Stimulated activated CD4-positive, alpha-beta T cell treated with anti-CD3 and anti-CD28 coated beads, Interleukin-12 subunit alpha, Interleukin-12 subunit beta, amount 100 ng/mL, for 48 hours (primary cell): ENCODE measurements at places on chromosomes 13 and 19.

- no peak for DNase-seq
Observed at GRCh38 chr19:34241513-34242337, 12.6 kb upstream of the GARRE1 start.

DNA sequence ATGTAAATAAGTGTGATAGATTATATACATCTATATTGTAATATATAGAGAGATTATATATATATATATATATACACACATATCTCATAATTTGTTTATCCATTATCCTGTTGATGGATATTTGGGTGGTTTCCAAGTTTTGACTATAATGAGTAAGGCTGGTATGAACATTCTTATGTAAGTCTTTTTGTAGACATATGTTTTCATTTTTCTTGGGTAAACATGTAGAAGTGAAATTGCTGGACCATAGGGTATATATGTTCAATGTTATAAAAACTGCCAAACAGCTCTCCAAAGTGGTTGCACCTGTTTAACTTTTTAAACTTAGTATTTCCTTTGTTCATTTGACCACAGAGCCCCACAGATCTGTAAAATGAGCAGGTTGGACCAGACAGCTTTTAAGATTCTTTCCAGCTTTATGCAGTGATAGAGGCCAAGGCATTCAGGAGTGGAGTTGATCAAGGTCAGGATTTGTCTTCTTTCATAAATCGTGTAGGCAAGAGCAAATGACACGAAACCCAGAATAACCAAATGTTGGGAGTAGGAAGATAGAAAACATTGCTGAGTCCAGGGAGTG, 21.7 kb upstream of the KATNAL1 start:
- DNase-seq: no peak

DNA sequence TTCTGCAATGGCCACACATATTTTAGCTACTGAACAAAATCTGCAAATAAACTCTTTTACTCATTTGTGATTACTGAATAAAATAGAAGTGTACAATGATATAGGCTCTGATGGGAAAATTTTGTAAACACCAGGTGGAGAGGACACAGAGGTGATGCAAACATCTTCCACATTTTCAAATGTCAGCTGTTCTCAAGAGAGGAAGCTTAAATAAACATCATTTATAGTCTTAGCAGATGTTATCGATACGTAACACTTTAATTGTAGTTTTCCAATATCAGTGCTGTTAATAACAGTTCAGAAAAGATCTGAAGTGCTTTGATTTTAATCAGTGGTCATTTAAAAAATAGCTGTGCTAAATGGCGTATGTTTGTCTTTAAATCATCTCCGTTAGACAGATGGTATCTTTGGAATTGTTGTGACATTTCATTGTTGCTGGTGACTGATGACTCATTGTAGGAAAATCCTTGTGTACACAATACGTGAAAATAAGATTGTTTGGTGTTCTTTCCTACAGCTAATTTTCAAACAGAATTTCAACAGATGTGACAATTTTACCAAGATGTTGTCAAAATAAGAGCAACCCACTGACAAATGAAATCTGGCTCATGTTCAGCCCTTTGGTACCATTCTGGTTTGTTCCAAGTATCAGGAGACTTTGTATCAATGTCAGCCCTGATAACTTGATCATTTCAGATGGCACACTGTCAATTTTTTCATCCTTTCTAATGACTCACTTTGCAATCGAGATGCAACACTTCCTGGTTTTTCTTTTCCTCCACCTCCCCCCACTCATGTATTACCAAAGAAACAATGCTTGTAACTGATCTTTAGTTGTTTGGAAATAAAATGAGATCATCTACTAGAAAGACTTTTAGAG, 516.0 kb downstream of the DCT start:
- DNase-seq: no peak

DNA sequence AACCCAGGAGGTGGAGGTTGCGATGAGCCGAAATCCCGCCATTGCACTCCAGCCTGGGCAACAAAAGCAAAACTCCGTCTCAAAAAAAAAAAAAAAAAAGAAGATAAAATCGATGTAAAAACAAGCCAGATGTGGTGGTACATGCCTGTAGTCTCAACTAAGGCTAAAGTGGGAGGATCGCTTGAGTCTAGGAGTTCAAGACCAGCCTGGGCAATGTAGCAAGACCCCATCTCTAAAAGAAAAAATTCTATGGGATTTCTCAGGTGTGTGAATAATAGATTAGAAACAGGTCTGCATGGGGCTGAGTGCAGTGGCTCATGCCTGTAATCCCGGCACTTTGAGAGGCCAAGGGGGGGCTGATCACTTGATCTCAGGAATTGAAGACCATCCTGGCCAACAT, 11.1 kb downstream of the PGPEP1 start:
- no peak for DNase-seq

DNA sequence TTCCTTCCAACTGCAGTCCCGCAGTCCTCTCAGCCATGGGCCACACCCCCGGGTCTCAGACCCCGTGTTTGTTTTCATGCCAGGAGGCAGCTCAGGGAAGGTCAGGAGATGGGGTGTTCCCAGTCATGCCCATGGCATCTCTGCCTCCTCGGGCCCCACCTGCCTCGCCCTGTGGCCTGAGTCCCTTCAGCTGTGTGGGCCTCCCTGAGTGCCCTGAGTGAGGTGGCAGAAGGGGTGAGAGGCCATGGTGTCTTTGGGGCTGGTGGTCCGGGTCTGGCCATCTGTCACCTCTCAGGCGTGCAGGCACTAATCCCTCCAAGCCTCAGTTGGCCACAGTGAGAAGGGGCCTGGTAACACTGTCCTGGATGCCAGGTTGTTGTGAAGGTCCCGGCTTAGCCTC, 10.9 kb upstream of the KDM4B start:
- DNase-seq: no peak

GRCh38 chr13:102710261-102710679, 15.4 kb upstream of the METTL21C start:
- no peak for DNase-seq

DNA sequence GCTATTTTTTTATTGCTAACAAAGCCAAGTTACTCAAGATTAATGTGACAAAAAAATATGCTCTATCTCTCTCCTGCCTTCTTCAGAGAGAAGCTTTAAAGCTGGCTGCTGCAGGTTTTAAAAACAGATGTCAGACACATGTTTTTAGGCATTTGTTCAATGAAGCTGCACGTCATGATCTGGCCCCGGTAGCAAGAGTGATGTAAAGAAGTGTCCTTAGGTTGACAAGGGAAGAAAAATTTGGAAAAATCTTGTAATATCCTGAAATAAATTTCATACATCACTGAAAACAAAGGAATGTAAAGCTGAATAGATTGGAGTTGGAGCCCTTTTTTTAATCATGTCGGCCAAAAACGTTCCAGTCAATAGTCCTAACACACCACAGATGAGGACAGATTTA, 531.4 kb upstream of the NBEA start:
- DNase-seq: no peak

DNA sequence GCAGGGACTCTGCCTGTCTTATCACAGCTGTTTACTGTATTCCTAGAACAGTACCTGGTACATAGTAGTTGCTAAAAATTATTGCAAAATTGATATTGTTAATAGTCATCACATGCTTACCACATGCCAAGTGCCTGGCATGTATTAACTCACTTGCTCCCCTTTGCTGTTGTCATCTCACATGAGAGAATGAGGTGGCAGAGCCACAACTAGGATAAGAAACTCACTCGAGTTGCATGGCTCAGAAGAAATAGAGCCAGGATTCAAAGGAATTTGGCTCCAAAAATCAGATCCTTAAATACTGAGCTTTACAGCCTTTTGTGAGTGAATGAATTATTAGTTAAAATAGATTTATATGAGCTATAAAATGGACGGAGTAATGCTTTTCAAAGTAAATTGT, 42.6 kb downstream of the B3GLCT start:
- no peak for DNase-seq

DNA sequence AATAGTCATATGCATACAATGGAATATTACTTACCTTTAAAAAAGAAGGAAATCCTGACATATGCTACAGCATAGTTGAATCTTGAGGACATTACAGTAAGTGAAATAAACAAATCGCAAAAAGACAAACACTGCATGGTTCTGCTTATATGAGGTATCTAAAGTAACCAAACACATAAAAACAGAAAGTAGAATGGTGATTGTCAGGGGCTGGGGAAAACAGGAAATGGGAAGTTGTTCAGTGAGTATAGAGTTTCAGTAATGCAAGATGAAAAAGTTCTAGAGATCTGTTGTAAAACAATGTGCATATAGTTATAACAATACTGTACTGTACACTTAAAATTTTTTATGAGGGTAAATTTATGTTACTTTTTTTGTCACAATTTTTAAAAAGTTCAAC, 219.4 kb downstream of the KLF5 start:
- no peak for DNase-seq

- no peak for DNase-seq
Observed at GRCh38 chr19:8022275-8022674, 16.8 kb upstream of the ELAVL1 start.

- DNase-seq: no peak
Observed at GRCh38 chr13:101202590-101202989, 213.7 kb downstream of the NALCN start.

GRCh38 chr19:49814010-49814409, 918 bp upstream of the FUZ start:
- no peak for DNase-seq

DNA sequence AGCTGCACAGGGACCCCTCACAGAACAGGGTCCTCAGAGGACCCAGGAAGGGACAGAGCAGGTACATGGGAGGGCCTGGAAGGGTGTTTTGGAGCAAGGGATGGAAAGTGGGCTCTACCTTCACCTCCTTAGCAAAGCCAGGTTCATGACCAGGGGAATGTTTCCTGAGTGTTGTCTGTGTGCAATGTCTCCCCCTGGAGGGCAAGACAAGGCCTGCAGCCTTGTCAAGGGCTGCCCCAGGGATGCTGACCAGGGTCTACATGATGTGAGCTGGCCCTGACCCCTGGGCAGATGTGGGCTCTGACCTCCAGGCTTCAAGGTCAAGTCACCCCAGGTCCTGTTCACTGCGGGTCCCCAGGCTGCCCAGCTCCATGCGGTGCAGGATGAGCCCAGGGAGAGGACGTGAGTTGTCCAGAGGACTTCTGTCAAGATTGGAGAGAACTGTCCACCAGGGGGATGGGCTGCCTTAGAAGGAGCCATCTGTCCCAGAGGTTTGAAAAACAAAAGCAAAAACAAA, 1.0 kb upstream of the CEACAM1 start:
- DNase-seq: peak; percentile 53

DNA sequence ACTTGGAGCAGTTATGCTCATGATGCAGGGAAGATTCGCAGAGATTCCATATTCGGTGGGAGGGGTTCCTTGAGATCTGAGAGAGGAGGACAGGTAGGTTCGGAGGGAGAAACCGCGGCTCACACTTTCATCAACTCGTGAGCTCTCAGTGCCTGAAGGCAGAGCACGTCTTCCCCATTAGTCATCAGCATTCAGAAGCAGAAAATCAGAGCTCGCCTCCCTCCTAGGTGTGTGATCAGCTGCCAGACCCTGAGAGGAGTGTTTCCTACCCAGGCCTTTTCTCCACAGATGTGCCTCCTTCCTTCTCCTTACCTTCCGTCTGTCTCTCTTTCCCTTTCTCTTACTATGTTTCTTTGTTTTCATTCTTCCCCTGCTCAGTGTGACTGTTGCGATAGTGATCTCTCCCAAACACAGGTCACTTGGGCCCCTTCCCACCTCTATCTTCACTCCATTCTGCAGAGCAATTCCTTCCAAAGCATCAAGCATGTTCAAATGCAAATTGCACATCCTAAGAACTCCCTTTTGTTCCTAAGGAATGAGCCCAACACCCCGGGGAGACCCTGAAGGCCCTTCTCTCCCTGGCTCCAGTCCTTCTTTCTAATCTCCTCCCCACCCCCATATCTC, 389.5 kb downstream of the UQCRFS1 start:
- no peak for DNase-seq

DNA sequence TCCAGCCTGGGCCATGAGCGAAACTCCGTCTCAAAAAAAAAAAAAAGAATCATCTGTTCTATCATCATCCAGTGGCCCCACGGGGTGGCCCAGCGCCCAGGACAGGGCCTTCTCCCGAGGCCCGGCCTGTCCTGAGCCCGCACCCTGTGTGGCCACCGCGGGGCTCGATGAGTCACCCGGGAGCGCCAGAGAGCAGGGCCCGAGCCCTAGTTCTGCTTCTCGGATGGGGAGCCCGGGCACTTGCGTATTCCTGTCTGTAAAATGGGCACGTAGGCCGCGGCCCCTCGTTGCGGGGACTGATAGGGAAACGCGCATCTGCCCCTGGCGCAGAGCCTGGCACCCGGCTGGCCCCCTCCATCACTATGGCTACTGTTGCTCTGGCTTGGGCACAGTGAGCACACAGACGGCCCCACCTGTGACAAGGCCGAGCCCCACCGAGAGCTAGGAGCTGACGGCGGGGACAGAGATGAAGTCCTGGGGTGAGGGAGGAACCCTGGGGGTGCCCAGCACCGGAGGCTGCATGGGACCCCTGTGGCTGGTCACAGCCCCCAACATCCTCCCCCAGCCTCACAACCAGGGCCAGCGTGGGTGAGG, 21.3 kb upstream of the UQCR11 start:
- no peak for DNase-seq

DNA sequence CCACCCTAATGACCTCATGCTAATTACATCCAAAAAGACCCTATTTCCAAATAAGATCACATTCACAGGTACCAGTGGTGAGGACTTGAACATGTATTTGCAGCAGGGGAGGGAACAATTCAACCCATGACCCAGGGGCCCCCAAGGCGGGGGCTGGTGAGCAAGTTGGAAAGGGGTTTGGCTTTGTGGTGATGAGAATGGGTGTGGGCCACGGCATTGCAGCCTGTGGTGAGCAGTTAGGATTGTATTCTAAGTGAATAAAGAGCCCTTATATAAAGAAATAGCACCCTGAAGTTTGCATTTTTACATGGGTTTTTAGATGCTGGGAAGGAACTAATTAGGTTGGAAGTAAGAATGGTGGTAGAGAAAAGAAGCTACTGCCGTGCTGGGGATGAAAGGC, 694.2 kb downstream of the EFNB2 start:
- no peak for DNase-seq

- DNase-seq: no peak
Observed at GRCh38 chr19:2309734-2310362, 1.9 kb upstream of the LINGO3 start.

DNA sequence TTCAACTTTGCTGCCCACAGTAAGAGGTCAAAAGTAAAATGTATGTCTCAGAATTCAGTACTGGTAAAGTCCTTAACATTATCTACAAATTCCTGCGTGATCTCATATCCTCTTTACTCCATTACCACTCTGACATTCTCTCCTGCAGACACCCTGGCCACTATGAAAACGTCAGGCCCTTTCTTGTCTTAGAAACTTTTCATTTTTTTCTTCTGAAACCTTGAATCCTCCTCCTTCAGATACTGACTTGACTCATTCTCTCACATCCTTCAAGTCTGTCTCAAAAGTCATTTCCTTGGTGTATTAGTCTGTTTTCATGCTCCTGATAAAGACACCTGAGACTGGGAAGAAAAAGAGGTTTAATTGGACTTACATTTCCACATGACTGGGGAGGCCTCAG, 262.3 kb downstream of the POU4F1 start:
- no peak for DNase-seq

- DNase-seq: no peak
Observed at GRCh38 chr19:13120031-13120430, 2.0 kb downstream of the NACC1 start.
